ENCODE measurements at places on chromosomes 1 and 21.

DNA sequence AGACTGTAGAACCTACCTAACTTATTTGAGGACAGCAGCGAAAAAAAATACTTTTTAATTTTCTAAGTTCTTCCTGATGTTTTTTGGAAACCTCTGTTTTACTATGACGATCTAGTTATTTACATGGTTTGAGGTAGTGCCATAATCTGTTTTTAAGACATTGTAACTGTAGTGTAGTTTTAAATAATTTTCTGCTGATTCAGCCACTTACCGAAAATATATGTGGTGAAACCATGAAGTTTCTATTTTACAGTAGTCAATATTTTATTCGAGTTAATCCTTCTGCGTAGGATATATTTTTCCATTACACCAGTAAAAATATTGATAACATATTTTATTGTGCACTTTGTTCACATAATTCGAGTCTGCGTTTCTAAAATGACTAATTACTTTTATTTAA lies 121.7 kb upstream of the RRP15 start:
- no peak for DNase-seq

DNA sequence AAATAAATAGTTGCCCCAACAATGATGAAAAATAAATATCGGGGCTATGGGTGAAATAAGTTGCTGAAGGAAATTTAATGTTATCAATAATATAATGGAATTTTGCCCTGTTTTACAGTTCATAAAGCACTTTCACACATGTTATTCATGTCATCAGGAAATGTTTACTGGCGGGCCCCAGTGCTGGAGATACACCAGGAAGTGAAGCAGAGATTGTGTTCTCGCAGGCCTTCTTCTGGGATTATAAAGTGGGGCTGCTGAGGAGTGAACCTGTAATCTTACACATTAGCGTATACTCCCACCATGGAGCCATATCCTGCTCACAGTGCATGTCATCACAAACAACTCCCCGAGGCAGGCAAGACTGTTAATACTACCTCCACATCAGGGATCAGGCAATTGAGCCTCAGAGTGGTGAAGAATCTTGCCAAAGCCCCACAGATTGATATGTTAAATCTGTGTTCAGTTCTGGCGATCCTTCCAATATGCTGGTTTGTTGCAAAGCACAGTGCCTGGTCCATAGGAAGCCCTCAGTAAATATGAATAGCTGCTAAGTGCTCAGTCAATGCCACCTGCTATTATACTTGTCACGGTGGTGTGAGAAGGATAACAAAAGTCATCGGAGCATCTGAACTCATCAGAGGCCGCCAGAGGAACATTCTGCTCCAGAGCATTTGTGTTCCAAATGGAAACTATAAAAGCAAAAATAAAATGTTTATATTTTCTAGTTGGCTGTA lies 104.4 kb upstream of the UBE2U start:
- no peak for DNase-seq

- DNase-seq: no peak
Observed at GRCh38 chr1:59169703-59170102, 127.2 kb upstream of the FGGY start.

DNA sequence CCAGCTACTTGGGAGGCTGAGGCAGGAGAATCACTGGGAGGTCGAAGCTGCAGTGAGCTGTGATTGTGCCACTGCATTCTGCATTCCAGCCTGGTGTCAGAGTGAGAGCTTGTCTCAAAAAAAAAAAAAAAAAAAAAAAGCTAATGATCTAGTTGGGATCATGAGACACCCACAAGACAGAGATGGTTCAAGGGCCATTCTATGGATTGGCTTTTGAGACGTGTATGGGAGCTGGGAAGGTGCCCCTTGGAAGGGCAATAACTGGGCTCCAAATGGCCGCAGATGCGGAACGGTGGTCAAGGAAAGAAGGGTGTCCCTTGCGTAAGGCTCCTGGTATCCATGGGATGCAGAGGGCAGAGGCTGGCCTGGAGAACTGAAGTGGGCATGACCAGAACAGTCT lies 6.8 kb upstream of the ADAM15 start:
- DNase-seq: no peak

DNA sequence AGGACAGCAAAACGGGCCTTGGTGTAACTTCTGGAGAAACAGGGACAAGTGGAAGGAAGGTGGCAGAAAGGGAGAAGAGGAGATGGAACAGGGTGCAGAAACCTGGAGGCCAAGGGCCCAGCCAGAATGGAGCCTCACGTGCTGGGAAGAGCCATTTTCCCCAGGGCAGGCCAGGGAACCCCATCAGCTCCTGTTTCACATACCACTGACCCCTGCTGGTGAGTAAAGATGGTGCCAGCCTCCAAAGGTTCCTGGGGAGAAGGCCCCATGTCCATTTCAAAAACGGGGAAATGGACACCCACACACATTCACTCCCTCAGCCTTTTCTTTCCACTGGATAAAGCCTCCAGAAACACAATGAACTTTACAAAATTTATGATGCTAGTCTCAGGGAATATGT lies 57.6 kb upstream of the JUN start:
- DNase-seq: no peak

DNA sequence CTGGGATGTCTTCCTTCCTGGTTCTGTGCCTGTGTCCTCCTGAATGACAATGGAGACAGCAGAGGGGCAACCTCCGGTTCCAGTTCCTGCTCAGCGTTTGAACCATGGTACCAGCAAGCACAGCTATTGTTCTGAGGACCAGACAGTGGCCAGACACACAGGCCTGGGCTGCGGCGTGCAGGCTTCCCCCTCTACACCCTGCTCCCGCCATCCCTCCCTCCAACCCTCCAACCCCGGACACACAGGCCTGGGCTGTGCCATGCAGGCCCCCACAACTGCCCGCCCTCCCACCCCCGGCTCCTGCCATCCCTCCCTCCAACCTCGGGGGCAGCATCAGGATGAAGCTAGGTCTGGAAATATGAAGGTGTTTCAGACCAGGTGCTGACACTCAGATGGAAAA lies 5.6 kb upstream of the MEGF6 start:
- DNase-seq: no peak

DNA sequence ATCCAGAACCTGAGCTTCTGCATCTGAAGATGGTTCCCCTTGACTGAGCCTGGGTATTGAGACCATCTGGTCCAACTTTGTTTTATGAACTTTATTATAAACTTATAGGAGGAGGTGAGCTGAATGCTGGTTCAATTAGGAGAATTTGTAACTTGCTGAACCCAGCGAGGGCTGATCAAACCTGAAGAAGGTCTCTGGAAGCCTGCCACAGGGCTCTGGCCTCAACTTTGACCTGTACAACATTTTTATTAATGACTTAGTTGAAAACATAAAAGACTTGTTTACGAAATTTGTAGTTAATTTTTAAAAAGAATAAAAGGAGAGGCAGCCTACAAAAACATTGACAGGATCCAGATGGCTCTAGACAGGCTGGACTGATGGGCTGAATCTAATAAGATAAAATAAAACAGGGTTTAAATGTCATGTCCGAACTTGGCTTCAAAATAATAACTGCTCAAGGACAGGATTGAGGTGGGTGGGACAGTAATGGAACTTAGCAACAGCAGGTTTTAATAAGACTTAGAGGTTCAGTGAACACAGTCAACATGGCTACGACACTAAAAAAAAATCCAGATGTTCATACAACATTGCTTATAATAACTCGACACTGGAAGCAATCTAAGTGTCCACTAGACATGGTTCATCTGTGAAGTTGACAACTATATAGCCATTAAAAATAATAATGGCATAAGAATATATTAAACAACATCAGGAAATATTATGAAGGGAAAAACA lies 53.4 kb upstream of the GJB5 start:
- DNase-seq: no peak

- no peak for DNase-seq
Observed at GRCh38 chr1:1927751-1928150, 8.7 kb upstream of the TMEM52 start.

- DNase-seq: no peak
Observed at GRCh38 chr1:94048413-94049164, 72.4 kb downstream of the ABCA4 start.

DNA sequence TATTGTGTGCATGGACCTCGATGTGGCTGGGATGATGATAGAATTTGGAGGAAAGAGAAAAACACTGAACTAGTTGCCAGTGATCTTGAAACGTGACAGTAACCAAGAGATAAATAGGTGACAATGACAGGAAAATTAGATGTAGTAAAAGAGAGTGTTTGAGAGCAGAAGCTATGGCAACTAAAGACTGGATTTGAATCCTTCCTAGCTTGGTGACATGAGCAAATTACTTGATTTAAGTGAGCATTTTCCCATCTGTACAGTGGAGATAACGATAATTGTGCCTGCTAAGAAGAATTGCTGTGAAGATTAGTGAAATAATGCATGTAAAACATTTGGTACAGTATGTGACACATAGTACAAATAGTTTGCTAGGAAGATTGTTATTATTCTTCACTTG lies 12.7 kb downstream of the TTC3 start:
- no peak for DNase-seq

DNA sequence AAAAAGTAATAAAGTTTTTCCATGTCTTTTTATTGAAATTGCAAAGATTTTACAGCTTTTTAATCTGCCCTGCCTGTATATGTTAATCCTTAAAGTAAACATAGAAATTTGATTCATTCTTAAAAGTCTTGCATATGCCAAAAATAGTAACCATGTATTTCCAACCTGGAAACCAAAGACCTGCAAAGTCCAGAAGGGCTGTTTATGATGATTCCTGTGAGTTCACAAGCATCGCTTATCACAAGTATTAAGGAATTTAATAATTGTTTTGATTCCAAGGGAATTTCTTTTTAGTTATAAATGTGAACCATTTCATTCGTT lies 199.1 kb downstream of the PTPRC start:
- no peak for DNase-seq

GRCh38 chr21:36694031-36694515 lies 4.8 kb upstream of the SIM2 start:
- no peak for DNase-seq

DNA sequence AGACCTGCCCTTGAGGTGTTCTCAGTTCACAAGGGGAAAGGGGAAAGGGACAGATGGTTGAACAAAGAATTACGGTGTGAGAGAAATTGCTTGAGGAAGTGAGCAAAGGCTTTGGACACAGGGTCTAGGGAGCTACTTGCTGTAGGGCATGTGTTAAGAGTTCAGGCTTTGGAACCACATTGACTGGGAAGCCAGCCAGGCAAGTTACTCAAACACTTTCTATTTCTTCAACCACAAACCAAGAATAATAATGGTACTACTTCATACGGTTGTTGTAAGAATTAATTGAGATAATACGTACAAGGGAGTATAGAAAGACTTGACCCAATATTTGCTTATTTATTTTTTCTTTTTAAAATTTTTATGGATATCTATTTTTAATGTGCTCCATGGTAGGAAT lies 26.6 kb downstream of the AK4 start:
- DNase-seq: no peak

- DNase-seq: no peak
Observed at GRCh38 chr1:54668567-54668966, 27.0 kb downstream of the MROH7 start.

- DNase-seq: no peak
Observed at GRCh38 chr21:15272591-15272990, 207.8 kb upstream of the NRIP1 start.

- DNase-seq: no peak
Observed at GRCh38 chr1:47991187-47991586, 6.0 kb downstream of the TRABD2B start.

GRCh38 chr1:7221826-7222694 lies 436.8 kb downstream of the CAMTA1 start:
- DNase-seq: no peak

DNA sequence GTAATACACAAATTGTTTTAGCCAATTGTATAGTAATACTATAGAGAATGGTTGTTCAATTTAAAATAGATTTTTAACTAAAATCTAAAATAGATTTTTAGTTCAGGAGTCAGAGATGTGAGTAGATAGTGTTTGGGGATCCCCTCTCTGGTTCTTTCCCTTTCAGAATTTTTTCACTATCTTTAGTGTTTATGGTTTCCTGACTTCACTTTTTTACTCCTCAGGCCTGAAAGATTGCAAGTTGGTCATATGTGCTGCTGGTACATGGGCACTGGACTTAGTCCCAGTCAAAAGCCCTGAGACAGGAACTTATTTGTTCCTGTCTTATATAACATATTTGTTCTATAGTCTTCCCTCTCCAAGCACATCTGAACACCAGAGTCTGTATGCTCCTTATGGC lies 96.8 kb upstream of the ATP1B1 start:
- DNase-seq: no peak

DNA sequence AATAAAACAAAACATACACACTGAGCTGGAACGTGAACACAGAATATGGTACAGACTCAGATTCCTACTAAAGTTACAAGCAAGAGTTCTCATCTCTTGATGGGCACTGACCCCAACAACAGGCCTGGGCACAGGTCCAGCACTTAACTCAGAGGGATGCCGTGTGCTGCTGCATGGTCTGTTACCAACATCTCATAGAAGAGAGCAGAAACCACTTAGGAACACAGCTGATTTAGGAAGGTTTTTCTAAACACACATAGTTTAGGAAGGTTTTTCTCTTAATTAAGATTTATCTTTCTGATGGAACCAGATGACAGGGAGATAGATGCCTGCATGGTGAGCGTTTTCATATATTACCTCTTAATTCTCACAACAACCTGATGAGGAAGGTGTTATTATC lies 1.5 kb downstream of the GCLM start:
- no peak for DNase-seq

DNA sequence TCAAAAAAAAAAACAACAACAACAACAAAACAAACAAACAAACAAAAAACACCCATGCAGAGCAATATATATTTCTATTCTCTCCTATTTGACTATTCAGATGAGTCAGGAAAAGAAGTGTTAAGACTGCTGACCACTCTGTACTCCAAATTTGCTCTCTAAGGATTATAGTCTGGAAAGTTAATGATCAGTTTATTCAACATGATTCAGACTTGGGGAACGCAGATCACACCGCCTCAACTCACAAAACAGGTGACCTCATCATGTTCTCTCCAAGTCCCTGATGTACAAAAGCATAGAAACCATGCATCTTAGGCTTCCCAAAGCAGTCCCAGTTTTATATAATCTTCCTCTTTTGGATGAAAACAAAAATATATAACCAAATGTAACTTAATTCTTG lies 51.9 kb upstream of the PRRC2C start:
- DNase-seq: no peak

GRCh38 chr1:43234267-43234666 lies 35.5 kb upstream of the TMEM125 start:
- no peak for DNase-seq

DNA sequence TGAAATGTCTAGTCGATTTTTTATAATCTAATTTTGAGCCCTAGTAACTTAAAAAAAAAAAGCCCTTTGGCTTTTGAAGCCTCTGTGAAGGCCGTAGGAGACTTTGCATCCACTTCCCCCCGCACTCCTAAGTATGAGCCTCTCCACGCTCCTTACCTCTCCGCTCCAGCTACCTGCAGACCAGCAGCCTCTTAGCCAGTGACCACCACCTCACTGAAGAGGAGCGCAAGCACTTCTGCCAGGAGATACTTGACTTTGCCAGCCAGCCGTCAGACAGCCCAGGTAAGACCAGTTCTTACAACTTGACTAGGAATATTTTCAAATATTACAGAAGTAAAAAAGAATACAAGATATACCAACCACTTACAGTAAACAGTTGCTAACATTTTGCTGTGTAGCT lies 27.4 kb upstream of the PWP2 start:
- no peak for DNase-seq

- no peak for DNase-seq
Observed at GRCh38 chr1:50634251-50634650, 211.0 kb upstream of the DMRTA2 start.

GRCh38 chr1:153099461-153100045 lies 5.2 kb upstream of the SPRR2E start:
- DNase-seq: no peak
